Activated naive CD8-positive, alpha-beta T cell treated with anti-CD3 and anti-CD28 coated beads, Interleukin-2, amount 50 U/mL, for 24 hours (primary cell): ENCODE measurements at places on chromosomes 3 and 15.

GRCh38 chr15:98085003-98085639 is 124.6 kb downstream of the ARRDC4 start:
- peak; percentile 8 for DNase-seq

- DNase-seq, result no peak
Observed at GRCh38 chr3:146404436-146404835, 64.9 kb downstream of the PLSCR2 start.

DNA sequence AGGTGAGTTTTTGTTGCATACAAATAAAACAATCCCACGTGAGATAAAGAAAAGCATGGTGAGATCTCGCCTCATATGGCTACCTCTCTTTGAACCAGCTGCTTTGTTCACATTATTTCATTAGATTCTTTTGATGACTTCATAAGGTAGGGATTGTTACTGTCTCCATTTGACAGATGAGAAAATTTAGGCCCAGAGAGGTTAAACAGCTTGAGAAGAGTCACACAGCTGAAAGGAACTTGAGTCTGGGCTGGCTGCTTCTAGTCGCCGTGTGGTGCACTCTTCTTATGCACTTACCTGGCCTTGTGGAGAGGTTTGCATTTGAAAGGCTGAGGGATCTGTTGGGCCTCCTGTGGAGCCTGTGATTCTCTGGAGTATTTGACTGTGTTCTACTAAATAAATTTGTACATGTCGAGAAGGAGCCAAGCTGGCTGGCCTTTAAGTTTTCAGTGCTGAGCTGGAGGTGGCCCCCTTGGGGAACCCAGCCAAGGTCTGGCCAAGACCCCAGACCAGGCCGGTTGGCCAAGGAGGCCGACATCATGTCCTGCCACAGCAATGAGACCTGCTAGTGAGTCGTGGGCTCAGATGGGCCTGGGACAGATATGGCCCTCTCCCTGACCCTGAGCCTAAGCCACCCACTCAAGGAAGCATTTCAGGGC is 125.1 kb downstream of the SMAD6 start:
- DNase-seq, result no peak

DNA sequence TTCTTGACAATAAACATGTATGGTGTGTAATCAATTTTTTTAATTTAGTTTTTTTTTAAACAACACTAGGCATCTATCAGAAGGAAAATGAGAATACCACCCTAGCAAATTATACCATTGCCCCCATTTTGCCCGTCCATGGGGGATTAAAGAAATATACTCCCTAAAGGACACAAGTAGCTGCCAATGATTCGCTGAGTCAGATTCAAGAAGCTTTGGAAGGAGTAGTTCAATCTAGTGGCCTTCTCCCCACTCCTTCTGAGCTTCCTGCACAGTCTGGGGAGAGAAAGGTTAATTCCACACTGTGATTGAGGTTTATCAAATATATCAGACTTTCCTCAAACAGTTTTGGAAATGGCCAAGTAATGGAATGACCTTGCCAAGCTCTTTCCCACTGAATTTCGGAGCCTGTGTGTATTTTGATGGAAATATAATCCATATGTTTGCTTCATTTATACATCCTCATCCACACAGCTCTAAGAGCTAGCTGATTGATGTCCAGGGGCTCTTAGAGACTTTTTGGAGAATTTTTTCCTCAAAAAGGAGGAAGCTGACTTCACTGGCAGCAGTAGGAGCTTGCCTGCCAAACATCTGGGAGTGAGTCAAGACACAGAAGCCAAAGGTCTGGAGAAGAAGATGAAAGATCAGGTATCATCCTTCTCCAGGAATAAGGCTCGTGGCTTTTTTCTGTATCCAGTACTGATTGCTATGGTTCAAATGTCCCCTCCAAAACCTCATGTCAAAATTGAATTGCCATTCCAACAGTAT is 478.5 kb upstream of the PROK2 start:
- DNase-seq, result no peak

DNA sequence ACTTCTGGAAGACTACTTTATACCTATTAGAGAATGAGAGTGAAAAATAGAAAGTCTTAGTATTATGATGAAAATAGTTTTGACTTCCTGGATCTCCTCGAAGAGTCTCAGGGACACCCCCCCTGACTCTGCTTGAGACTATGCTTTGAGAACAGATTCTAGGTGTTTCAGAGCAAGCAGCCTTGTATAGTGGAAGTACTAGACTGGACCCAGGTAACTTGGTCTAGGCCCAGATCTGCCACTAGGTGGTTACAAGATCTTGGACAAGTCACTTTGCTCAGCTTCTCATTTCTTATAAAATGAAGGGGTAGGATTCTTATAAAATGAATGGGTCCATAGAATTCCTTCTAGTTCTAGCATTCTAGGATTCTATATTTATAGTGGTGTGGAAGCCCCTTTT is 9.1 kb downstream of the ABHD5 start:
- no peak for DNase-seq

DNA sequence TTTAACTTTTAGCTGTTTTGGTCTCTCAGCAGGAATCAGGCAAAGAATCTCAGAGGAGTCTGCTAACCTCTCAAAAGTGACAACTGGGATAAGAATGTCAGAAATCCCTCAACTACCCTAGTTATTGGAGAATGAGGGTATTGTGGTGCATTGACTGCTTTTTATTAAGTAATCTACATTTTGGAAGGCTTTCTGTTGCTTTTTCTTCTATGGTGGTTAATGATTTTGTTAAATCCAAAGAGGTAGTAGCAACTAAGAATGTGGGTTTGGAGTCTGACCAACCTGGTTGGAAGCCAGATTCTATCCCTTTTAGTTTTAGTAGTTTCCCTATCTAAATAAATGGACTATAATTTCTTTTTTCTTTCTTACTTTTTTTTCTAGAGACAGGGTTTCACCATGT is 94.7 kb upstream of the RNF7 start:
- no peak for DNase-seq

- DNase-seq, result no peak
Observed at GRCh38 chr15:48803877-48804276, 7.0 kb downstream of the CEP152 start.

GRCh38 chr15:48313216-48313615 is 18.0 kb upstream of the DUT start:
- DNase-seq, result no peak

- DNase-seq, result no peak
Observed at GRCh38 chr15:41882689-41883483, 11.0 kb downstream of the SPTBN5 start.

DNA sequence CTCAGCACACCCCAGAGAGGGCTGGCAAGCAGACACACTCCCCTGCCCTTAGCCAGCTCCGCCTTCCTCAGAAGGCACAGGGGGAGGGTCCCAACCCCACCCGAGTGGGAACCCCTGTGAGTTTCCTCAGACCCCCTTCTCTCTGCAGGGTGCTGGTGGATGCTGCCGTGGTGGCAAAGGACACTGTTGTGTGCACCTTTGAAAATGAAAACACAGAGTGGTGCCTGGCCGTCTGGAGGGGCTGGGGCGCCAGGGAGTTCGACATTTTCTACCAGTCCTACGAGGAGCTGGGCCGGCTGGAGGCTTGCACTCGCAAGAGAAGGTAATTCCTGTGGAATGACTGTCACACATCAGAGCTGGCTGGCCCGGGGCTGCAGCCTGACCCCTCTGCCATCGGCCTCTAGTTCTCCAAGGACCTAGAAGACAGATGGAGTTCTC is 149.4 kb downstream of the LRRK1 start:
- no peak for DNase-seq

DNA sequence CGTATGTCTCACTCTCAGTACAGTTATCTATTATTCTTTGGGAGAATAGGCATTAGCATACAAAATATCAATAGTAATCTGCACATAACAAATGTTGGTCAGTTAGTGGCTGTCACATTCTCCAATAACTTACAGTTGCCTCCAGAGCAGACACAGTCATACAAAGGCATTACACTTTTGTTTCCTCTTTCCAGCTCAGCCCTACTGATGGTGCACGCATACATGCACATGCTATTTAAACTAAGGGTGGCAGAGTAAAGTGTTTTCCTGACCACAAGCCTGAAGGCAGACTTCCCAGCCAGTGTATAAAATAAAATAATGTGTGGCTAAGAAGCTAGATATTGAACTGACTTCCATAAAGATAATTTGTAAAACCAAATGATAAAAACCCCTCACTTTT is 47.6 kb downstream of the PHLDB2 start:
- DNase-seq, result no peak

- DNase-seq, result no peak
Observed at GRCh38 chr15:28993720-28994053, 107.9 kb downstream of the APBA2 start.

- DNase-seq, result no peak
Observed at GRCh38 chr15:60414016-60414682, 16.4 kb upstream of the ANXA2 start.

- no peak for DNase-seq
Observed at GRCh38 chr3:64188810-64189560, 36.3 kb downstream of the PRICKLE2 start.

DNA sequence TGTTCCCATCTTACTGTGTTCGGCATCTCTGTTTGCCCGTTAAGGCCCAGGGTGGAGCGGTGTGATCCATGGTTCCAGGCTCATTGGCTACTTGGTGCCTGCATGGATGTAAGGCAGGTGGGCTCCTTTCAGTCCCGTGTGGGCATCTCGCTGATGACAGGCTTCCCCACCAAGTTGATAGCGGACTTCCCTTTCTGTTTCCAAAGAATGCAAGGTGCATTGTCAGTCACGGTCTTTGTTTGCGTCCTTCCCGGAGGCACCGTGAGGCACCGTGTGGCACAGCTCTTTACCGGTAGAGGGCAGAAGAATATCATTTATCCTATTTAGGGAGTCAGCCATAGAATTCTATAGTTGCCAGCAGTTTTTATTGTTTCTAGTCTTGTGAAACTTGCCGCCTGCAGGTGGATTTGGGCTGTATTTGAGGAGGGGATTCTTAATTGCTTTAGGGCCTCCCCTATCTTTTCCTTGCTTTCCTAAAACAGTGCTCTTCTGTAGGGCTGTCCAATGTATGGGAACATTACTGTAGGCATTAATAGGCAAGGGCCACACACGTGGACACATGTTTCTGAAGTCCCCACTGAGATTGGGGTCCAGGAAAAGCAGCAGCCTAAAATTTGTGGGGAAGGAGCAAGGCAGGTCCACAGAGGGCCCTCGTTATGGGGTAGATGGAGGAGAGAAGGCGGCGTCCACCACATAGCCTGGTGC is 244.1 kb downstream of the SLCO3A1 start:
- peak; percentile 42 for DNase-seq

DNA sequence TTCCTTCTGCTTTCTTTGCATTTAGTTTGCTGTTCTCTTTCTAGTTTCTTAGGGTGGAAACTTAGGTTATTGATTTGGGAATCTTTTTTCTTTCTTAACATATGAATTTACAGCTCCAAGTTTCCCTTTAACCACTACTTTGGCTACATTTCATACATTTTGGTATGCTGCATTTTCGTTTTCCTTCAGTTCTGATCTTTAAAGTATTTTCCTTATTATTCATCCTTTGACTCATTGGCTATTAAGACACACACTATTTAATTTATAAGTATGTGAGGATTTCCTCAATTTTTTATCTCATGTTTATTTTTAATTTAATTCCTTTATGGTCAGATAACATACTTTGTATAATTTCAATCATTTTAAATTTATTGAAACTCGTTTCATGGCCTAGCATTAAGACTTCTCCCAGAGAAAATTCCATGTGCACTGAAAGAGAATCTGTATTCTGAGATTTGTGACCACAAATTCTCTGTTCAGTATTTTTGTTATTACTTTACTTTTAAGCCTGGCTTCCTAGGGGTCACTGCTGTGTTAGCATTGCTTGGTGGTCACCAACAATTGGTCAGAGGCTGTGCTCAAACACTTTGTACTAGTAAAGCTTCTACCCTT is 87.7 kb downstream of the CFAP20DC start:
- no peak for DNase-seq
